Esophagus mucosa (tissue), 1 donor: ENCODE measurements at places on chromosomes 5 and 9.

DNA sequence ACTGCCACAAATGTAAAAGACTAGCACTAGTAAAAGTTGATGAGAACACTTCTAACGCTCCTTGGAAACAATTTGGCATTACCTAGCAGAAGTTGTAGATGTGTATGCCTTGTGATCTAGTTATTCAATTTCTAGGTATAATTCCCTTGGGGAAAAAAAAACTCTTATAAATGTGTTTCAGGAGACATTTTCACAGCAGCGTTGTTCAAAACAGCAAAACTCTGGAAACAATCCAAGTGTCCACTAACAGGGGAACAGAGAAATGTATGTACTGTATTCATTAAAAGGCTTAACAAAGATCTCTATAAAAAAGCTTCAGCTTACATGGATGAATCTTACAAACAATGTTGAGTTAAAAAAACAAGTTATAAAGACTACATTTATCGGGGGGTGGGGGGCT lies 30.4 kb downstream of the NR3C1 start:
- no peak for ATAC-seq

GRCh38 chr5:143843461-143843860 lies 31.5 kb downstream of the HMHB1 start:
- ATAC-seq: no peak

GRCh38 chr5:132470010-132470392 lies 20.6 kb downstream of the IRF1 start:
- ATAC-seq: no peak

DNA sequence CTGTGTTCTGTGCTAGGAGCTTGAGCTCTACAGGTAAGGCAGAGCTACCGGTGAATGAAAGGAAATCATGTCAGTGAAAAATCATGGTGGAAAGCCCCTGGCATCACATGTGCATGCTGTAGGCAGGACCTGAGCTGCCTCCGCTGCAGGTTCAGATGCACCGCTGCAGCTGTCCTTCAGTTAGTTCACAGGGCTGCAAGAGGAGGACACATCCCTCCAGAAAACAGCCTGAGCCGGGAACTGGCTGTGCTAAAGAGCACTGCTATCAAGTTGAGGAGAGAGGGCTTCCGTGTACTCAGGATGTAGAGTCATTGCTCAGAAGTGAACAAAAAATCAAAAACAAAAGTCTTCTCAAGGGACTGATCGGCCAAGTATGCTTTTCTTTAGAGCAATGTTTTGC lies 138.6 kb downstream of the ERCC6L2 start:
- no peak for ATAC-seq

DNA sequence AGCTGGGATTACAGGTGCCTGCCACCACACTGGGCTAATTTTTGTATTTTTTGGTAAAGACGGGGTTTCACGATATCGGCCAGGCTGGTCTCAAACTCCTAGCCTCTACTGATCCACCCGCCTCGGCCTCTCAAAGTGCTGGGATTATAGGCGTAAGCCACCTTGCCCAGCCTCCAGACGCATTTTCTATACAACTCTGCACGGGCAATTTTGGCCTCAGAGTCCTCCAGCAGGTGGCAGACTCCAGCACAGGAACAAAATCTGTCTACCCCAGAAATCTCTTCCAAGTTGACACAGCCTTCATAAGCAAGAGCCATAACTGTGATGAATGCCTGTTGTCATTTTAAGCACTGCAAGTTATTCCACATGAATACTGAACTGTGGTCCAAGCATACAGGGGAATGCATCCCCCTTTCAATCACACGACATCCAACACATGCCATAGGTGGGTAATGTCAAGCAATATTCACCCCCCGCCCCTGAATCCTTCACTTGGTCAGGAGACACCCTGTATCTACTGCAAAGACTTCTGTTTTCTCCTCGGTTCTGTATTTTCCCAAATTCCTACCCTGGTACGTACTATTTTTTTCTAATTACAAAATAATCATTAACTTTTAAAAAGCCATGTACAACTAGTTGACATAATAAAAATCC lies 50.8 kb downstream of the ALDH7A1 start:
- ATAC-seq: peak; percentile 45

DNA sequence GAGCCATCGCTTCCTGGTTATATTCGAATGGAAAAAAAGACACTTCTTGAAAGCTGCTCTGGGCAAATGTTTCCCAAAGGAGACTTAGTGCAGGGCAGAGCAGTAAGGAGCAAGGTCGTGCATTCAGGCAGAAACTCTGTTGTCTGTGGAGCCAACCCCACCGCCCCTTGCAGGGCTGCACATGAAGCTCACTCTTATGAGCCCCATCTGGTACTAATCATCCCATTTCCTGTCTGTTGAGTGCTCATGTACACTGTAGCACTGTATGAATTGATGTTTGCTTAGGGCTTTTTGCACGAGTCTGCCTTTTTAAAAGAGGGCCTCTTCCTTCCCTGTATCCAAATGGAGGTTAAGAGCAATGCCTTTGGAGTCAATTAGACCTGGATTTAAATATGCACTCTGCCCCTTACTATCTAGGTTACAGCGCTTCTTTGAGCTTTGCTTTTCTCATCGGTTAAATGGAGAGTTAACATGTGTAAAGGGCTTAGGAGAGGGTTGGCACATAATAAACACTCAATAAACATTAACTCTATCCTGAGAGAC lies 25.4 kb downstream of the HMHB1 start:
- ATAC-seq: no peak

DNA sequence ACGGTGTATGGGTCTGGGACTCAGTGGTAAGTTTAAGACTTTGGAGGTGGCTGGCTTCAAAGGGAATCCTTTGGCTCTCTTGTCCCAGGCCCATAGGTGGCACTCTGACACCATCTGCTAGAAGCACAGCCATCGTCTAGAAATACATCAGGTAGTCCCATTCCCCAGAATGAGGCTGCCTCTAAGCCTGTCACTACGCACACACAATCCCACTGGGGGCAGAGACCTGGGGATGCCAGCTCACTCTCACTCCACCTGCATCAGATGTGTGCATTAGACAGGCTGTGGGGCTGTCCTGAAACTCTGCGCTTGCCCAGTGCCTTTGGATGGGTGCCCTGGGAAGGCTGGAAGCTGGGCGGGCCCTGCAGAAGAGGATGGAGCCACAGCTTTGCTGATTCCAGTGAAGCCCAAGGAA lies 127.5 kb upstream of the PANK3 start:
- ATAC-seq: peak; percentile 73

DNA sequence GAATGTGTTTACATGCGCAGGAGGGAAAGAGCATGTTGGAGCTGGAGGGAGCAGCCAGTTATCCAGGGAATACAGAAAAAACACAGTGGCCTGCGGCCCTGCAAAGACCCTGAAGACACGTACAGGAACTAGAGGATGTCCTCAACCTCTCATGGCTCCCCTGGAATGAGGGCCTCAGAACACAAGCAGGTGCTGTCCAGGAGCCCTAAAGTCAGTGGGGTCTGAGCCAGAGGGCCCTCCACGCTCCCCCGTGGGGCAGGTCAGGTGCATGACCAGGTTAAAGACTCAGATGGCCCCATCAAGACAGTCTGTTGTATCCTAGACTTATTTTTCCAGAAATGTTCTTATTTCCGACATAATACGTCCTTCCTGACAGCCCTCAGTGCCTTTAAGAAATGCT lies 106.9 kb downstream of the ROR2 start:
- ATAC-seq: no peak

DNA sequence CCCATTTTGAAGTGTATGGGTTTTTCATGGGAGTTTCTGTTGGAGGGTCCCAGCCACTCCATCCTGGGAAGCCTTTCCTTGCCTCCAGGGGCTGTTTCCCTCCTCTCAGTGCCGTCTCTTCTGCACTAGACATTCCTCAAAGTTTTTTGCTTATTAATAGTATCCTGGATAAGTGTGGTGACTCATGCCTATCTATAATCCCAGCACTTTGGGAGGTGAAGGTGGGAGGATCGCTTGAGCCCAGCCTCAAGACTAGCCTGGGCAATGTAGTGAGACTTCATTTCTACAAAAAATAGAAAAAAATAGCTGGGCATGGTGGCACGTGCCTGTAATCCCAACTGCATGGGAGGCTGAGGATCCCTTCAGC lies 43.1 kb downstream of the RALGPS1 start:
- peak; percentile 68 for ATAC-seq

GRCh38 chr5:135568923-135569360 lies 9.8 kb downstream of the CXCL14 start:
- ATAC-seq: peak; percentile 95

GRCh38 chr5:116212225-116212624 lies 127.4 kb downstream of the COMMD10 start:
- no peak for ATAC-seq

DNA sequence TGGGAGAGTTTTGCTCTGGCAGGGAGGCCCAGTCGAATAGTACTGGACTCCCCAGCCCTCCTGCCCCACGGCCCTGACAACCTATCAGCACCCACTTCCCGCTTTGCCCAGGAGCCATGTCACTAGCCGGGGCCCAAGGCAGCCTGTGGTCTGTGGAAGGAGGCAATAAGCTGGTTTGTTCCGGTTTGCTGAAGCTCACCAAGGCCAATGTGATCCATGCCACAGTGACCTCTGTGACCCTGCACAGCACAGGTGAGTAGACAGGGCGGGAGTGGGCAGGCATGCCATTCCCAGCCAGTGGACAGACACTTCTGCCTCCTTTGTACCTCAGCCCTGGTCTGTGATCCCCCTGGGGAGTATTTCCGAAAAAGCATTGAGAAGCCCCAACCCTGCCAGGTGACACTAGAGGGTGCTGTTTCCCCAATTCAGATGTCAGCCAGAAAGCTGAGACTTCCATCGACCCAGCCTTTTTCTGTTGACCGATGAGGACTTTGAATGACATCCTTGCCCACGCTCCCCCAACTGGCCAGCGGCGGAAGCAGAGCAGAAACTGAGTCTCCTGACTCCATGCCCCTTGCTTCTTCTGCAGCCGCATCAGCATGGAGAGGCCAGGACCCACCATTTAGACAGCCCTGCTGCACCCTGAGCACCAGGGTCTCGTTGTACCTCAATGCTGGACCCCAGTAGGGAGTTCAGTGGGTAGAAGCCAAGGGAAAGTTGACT lies 9.6 kb downstream of the PCYOX1L start:
- ATAC-seq: peak; percentile 25

- no peak for ATAC-seq
These were observed 178.9 kb downstream of the SH3GL2 start for GRCh38 chr9:17757816-17758215.

GRCh38 chr9:137206602-137207001 lies 1.1 kb downstream of the NDOR1 start:
- ATAC-seq: no peak

GRCh38 chr9:110111868-110112267 lies 96.1 kb downstream of the C9orf152 start:
- no peak for ATAC-seq

GRCh38 chr5:94690778-94691177 lies 72.3 kb downstream of the SLF1 start:
- ATAC-seq: no peak

- no peak for ATAC-seq
These were observed 19.3 kb downstream of the NREP start for GRCh38 chr5:111737716-111738115.

DNA sequence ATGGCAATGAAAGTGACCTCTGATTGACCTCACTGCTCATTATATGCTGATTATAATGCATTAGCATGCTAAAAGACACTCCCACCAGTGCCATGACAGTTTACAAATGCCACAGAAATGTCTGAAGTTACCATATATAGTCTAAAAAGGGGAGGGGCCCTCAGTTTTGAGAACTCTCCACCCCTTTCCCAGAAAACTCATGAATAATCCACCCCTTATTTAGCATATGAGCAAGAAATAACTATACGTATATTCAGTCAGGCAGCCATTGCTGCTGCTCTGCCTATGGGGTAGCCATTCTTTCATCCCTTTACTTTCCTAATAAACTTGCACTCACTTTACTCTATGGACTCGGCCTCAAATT lies 163.1 kb downstream of the ESM1 start:
- ATAC-seq: no peak

DNA sequence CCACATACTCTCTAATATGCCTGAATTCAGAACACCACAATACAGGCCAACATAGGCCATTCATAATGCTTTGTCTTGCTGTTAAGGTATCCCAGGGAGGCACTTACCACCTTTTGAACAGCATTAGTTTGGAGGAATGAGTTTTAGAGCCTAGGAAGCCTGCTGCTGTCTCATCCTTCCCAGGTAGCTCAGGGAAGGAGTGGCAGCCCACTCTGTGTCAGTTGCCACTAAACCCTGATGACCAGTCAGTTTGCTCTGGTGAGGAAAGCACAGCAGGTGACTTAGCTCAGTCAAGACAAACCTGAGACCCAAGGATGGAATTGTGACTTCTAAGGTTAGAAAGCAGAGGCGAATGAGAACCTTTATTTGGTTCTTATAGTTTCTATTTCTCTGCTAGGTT lies 337.4 kb upstream of the ATP10B start:
- no peak for ATAC-seq

DNA sequence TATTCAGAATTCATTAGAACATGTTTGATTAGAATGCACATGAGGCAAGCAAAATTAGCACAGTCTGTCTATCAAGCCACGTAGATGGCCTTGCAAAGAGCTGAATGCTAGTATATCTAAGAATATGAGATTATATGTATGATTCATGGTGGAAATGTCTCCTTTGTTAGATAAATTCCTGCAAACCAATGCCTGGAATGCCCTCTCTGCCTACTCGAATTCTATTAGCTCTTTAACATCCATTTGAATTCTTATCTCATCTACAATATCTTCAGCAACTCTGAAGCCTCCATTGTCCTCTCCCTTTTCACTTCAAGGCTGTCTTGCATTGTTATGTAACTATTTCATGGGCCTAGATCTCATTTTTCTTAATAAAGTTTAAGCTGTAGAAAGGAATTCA lies 205.5 kb downstream of the TMC1 start:
- no peak for ATAC-seq

- ATAC-seq: no peak
These were observed 18.6 kb upstream of the ALDH1A1 start for GRCh38 chr9:72971411-72971810.

DNA sequence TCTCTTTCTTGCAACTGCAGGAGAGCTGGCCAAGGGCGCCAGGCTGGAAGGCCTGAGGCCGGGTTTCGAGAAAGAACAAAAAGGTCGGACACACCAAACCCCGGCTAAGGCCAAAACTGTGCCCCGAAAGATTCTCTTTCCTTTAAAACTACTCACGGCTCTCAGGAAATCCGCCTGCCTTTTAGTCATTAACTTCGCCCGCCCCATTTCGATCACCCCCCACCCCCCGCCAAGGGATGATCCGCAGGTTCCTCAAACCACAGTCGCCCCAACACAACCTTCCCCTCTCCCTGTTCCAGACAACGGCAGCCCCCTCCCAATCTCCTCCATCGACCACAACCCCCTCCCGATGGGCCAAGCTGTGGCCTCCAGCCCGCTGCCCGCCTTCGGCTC lies 536 bp downstream of the FEM1C start:
- peak; percentile 50 for ATAC-seq
